Eye (tissue), 1 donor: ENCODE measurements at places on chromosomes 12 and 14.

DNA sequence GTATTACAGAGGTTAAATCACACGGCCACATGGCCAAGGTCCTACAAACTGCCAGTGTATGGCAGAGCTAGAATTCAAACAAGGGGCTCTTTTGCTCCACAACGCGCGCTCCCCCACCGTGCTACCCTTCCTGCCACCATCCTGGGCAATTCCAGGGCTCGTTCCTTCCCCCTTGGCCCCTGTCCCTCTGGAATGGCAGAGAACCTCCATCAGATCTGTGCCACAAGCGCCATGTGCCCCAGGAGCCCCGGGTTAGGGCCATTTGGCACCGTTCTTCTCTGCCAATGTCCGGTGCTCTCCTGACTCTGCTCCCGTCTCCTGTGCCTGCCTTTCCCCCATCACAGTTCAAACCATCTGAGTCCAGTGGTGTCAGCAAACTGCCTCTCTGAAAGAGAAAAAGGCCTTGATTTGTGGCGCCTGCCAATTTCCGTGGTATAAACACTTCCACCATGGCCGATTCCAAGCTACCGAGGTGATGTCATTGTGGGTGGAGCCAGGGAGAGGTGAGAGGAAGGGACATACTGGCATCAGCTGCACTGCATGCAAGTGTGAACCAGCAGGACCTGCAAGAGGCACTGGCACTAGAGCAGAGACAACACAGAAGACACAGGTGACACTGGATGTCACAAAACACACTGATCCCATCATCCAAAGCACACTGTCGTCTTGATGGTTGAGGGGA lies 163.1 kb downstream of the CALM1 start:
- DNase-seq, result no peak

- no peak for DNase-seq
Measured at GRCh38 chr12:107474639-107475539, 210.7 kb upstream of the PWP1 start.

- DNase-seq, result no peak
Measured at GRCh38 chr14:30528119-30528518, 30.8 kb upstream of the G2E3 start.

GRCh38 chr12:120262852-120263747 lies 2.4 kb downstream of the PXN start:
- DNase-seq, result peak; percentile 20

DNA sequence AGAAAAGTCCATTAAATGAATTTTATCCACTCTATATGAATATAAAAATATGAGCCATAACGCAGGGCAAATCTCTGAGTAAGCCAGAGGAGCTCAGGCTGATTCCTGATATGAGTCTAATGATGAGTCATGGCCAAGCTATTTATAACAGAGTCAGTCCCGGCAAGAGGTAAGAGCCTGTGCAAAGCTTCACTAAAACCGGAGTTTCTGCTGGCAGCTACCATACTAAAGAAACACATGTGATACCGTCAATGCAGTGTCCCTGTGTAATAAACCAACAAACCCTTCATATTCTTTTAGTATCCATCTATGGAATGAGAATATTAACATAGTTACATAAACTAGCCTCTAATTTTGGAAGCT lies 319.4 kb downstream of the KCNC2 start:
- peak; percentile 14 for DNase-seq

DNA sequence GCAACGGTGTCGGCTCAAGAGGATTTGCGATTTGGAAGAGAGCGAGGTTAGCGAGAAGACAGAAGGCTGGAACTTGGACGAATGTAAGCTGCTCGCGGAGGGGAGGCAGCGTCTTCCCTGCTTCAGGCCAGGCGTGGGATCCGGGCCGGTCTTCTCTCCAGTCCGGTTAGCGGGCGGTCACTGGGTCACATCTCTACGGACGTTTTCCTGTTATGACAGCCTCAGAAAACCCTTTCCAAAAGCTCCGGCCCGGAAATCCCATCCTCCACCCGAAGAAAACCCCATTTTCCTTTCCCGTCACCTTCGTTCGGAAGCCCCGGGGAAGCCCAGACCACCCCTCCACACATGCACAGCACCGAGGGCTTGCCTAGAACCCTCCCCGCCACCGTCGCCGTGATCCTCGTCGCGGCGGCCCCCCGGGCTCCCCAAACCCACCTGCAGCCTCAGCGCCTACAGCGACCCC lies 268 bp downstream of the NDUFB1 start:
- no peak for DNase-seq

DNA sequence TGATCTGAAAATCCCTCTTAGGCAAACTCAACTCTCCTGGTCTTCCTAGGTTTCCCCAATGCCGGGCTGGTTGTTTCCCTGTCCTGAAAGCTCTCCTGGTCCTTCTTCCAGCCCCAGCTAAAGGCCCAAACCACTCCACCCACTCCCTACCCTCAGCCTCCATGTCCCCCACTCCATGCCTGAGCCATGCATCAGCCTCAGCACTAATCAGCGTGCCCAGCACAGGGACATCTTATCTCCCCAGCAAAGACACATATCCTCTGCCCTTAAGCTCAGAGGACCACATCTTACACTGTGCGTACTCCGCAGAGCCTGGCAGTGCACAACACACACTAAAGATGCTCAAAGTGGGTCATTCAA lies 25.9 kb downstream of the ACTN1 start:
- DNase-seq, result no peak

GRCh38 chr14:101770183-101770582 lies 8.7 kb downstream of the PPP2R5C start:
- no peak for DNase-seq

GRCh38 chr12:119373001-119373400 lies 38.5 kb downstream of the CCDC60 start:
- DNase-seq, result no peak

GRCh38 chr12:75438059-75438754 lies 42.3 kb upstream of the GLIPR1 start:
- no peak for DNase-seq

- DNase-seq, result no peak
Measured at GRCh38 chr12:108930155-108930554, 50.3 kb downstream of the DAO start.

DNA sequence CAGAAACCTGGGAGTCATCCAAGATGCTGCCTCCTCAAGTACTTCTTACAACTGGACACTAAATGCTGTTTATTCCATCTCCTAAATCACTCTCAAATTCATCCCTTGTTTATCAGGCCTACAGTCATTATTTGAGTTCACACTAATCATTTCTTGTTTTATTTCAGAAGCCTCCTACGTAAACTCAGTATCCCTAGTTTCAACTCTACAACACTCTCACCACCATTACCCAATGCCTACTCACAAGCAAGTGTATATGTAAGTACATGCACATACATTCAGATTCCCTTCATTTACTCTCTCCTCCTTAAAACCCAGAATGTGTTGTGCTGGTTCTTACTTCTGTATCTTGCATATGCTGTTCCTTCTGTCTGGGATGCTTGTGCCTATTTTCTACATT lies 43.0 kb downstream of the DDHD1 start:
- no peak for DNase-seq

GRCh38 chr12:84763107-84763506 lies 149.5 kb downstream of the SLC6A15 start:
- no peak for DNase-seq

GRCh38 chr12:94511506-94511905 lies 51.8 kb upstream of the CEP83 start:
- no peak for DNase-seq

DNA sequence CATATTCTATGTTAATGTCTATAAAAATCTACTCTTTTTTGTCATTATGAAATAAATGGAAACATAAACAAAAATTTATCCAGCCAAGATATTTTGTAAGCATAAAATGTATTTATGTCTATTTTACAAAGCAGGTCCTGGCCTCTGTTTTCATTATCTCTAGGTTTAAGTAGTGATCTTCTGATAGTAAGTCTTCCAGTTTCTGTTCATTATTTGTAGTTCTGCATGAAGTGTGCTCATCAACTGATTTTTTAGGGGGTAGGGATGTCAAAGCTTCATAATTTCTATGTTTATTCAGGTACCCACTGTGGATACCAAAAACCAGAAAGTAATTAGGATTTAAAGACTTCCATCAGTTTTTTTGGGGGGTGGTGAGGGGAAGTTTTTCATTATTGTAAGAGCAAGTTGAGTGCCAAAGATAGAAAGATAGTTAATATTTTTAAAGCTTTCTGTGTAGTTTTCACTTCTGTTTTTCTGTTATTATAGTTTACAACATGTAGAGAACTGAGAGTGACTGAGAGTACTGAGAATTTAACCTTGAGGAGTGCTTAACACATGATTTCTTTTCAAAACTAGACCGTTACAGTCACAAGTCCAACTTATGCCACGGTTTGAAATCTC lies 30.6 kb upstream of the LMO3 start:
- DNase-seq, result no peak

GRCh38 chr14:101084436-101084826 lies 180.9 kb upstream of the RTL1 start:
- DNase-seq, result no peak

- no peak for DNase-seq
Measured at GRCh38 chr12:127179176-127179575, 1087.8 kb upstream of the TMEM132C start.

- DNase-seq, result no peak
Measured at GRCh38 chr14:72554994-72555608, 338.8 kb downstream of the DPF3 start.

GRCh38 chr14:69473260-69473659 lies 11.3 kb upstream of the PLEKHD1 start:
- DNase-seq, result no peak

- DNase-seq, result no peak
Measured at GRCh38 chr14:68652433-68652690, 140.5 kb downstream of the ZFP36L1 start.

DNA sequence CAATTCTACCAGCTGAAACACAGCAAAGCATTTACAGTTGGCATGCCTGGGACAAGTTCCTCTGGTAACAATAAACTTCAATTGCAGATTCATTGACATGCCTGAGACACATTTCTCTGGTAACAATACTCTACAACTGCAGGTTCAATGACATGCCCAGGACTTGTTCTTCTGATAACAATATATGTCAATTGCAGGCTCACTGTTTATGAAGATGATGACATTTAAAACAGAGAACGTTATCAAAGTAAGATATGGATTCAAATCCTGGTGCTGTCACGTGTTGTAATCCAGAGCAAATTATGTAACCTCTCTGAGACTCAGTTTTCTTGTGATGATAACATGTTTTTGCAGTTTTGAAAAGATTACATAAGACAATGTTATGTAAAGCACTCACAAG lies 20.5 kb downstream of the KITLG start:
- DNase-seq, result no peak

DNA sequence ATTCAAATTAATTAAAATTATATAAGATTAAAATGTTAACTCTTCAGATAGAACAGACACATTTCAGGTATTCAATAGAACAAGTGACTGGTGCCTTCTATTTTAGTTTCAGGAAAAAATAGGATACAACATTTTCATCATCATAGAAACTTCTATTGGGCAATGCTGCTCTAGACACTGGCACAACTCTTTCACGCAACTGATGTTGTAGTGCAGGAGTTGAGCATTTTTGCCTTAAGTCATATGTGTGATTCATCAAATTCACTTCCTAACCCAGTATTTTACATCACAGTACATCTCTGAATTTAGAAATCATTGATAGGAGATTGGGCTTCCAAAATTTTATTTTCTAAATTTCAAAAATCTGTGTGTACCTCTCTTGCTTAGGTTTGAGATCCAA lies 215.4 kb upstream of the DIO2 start:
- DNase-seq, result no peak

DNA sequence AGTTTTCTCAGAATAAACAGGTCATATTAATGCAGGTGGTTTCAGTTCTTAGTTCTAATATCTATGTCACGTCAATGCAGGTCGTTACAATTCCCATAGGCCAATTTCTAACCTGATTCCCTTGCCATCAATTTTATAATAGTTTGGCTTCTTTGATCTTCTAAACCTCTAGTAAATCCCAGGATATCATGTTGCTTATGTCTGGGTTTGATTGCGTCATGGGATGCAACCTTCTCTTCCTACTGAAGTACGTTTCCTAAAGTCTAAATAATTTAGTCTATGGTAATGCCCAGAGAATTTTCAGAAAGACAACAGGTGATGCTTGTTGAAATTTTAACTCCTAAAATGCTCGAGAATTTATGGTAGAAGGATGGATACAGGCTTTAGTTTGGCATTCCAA lies 19.2 kb downstream of the TAS2R7 start:
- no peak for DNase-seq

- no peak for DNase-seq
Measured at GRCh38 chr12:15613981-15614380, 175.2 kb downstream of the EPS8 start.

- DNase-seq, result peak; percentile 95
Measured at GRCh38 chr14:60514741-60515491, 6.0 kb downstream of the SIX6 start.

- DNase-seq, result no peak
Measured at GRCh38 chr12:105170139-105170538, 62.6 kb downstream of the WASHC4 start.

DNA sequence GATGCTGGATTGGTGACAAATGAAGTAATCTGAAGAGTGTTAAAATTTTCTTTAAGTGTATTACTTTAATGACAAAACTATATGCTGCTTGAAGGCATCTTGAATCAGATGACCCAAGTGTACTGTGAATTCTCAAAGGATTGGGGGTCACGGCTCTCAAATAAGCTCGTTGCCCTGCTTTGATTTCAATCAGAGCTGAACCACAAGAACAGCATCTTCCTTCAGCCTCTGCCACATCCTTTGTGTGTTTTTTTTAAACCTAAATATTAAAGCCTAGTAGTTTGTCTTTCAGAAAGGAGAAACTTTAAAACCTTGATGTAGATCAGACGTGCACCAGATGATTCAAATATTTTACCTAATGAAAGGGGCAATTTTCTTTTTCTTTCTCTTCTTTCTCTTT lies 11.7 kb downstream of the ELK3 start:
- DNase-seq, result no peak
